Smooth muscle cell of trachea (primary cell): ENCODE measurements at places on chromosomes 16 and 17. TPM values are rescaled to one million over a fixed set of nuclear protein-coding genes. Genes with fewer than 3 reads are reported as not detected.

The USP6 gene
- total RNA-seq: under 0.01 TPM in 1 of 2 replicates, not detected in the other

The NME2 gene
- total RNA-seq: 498 and 850 TPM in 2 replicates

The TM4SF5 gene
- total RNA-seq: not detected in 2 replicates

The SULT1A3 gene
- 5.2 and 8.6 TPM in 2 replicates for total RNA-seq

The TP53TG3B gene
- not detected in 2 replicates for total RNA-seq

The TENT4B gene
- total RNA-seq: 10.5 and 12.4 TPM in 2 replicates

The ASPA gene
- total RNA-seq: 1.2 and 1.8 TPM in 2 replicates

The TBC1D10B gene
- 41.5 and 49.0 TPM in 2 replicates for total RNA-seq
